ENCODE measurements at places on chromosomes 6 and 20.

DNA sequence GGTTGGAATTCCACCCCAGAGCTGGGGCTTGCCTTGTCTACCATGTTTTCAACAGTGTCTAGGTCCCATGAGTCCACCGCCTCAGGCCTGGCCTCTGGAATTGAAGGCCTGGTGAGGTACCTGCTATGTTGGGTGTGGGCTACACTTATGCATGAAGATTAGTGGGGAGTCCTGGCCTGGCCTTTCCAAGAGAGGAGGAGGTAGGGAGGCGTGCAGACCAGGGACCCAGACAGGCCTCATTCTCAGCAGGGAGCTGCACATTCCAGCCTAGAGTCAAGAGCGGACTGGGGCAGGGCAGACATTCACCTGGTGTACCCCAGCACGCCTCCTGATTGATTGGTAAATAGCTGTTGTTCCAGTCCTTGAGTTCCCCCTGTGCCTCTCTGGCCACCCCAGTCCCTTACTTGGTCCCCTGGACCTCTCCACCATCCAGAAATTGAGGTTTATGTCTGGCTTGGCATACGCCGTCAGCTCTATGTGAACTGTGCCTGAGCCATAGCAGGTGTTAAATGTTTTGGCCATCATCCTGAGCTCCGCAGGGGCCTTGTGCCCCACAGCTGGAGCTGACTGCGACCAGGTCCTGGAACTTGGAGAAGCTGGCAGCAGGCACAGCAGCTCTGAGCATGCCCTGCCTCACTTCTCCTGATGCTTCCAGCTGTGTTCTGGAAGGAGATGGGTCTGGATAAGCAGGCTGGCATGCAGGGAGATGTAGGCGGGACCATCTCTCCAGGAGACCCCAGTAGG lies 8.2 kb upstream of the VEGFA start:
- DNase-seq, result no peak

DNA sequence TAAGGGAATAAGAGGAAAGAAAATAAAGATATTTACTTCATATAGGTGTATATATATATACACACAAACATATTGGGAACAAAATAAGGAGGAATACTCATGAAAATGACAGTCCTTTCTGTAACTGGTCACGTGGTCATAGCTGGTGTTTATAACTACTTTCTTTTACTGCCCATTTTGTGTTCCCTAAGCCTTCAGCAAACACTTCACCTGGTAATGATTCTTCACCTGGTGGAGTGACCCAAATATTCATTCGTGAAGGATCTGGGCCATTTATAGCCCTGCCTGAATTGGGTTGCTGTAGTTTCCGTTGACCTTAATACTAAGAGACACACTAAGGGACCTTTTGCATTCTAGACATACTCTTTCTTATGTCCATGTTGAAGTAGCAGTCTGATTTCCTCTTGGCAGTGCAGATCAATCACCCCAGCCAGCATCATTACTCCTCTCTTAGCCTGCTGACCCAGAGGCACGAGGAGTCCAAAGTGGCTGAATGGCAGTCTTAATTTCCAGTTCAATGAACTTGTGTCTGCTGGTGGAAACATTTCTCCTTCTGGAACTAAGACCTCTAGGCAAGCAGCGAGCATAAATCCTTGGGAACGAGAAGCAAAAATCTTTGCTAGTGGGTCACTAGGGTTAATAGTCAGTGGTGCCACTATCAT lies 39.9 kb upstream of the IYD start:
- DNase-seq, result no peak

- DNase-seq, result no peak
These were observed 174.5 kb upstream of the SNX9 start for GRCh38 chr6:157648561-157648960.

DNA sequence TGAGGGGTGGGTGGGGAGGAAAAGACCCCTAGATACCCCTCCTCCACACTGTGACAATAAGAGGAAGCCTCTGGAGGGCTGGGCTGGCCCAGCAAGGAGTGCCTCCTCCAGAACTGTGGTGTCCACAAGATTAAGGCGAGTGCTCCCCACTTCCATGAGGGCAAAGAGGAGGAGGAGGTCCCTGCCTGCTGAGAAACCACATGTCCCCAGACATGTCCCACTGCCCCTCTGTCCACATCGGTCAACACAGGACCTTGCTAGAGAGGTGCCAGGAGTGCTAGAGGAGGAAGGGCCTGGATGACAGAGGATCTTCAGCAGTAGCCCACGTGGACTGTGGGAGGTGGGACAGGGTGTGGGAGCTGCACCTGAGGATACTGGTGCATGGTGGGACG lies 3.1 kb downstream of the RAET1G start:
- no peak for DNase-seq

DNA sequence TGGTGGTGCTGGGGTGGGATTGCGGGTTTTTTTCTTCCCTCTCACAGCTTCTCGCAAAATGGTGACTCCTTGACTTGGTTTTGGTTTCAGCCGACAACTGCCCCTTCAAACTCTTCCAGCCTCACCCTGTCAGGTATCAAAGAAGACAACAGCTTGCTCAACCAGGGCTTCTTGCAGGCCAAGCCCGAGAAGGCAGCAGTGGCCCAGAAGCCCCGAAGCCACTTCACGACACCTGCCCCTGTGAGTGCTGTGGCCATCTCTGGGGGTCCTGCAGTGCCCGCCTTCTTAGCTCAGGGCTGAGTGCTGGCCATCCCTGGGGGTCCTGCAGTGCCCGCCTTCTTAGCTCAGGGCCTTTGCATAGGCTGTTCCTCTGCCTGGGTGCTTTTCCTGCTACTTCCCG lies 11.8 kb downstream of the GTSF1L start:
- no peak for DNase-seq

- DNase-seq, result no peak
These were observed 118.3 kb downstream of the SLC24A3 start for GRCh38 chr20:19330731-19331130.
